ENCODE measurements at places on chromosomes 7 and 10.

DNA sequence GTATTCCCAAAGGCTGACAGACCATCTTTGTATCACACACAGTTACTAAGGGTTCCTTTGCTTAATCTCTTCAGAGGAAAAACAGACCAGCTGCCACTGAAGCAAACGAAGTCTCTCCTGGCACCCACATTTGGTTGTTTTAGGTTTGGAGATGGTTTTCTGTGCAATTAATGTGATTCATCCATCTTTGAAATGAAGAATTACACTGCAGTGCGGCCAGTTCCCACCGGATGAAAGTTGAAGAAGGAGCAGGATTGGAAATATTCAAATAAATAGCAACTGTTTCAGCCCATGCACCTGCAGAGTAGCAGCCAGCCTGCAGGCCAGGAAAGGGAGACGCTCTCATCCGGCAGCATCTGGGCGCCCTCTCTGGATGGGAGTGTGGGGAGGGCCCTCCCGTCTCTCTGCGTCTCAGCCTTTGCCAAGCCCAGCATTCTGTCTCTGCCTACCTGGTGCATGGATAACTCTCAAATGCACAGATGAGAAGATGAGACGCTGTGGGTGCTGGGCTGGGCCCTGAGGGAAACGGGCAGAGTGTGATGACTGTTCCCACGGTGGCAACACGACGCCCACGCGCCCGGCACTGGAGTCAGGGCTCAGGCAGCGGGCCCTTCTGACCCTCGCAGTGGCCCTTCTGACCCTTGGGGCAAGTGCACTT lies 214.0 kb downstream of the PTPRN2 start:
- DNase-seq = no peak

GRCh38 chr7:42167631-42168236 lies 69.3 kb downstream of the GLI3 start:
- DNase-seq = no peak

GRCh38 chr10:5977471-5978229 lies at the start of gene IL15RA:
TSS of gene IL15RA (minus strand) at chr10:5977543. CDS start at chr10:5977492, 51 bp downstream.
- DNase-seq = peak; percentile 79

- no peak for DNase-seq
These were observed 28.1 kb upstream of the SH2D4B start for GRCh38 chr10:80509403-80510161.

DNA sequence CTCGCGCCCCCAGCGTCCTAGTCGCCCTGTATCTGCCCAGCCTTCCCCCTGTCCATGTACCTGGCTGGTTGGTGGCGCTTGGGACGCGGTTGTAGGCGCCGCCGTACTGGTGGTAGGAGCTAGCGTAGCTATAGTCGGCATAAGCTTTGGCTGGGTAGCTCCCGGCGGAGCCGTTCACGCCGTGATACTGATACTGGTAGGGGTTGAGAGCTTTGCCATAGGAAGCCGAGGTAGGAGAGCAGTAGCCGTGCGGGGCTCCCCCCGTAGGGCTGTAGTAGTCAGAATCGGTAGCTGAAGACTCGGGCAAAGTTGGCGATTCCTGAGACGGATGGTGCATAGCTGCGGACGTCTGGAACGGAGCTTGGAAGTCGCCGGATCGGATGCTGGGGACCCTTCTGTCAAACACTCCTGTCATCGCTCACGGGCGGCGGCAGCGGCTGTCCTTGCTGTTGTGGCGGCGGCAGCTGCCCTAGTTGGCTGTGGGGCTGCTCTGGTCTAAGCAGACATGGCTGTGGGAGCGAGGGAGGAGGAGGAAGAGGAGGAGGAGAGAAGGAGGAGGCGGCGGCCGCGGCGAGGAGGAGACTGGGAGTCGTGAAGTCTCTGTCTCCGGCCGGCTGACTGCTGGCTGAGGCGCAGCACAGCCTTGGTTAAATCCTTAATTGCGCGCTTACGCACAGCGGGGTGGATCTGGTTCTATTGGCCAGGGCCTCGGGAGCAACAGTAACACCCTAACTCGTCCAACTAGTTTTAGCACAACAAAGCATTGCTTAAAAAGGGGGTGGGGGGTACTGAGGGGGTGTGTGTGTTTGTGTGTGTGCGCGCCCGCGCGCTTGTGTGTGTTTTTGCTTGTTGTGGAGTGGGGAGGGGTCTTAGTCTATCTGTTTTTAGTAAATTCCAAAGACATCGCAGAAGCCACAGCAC lies at the start of gene DLX5:
TSS of gene DLX5 (minus strand) at position 623 of the 921 bp plus-strand sequence. CDS start at position 415, 208 bp downstream.
- peak; percentile 31 for DNase-seq

GRCh38 chr7:106775552-106775936 lies 89.5 kb upstream of the PIK3CG start:
- DNase-seq = peak; percentile 74

DNA sequence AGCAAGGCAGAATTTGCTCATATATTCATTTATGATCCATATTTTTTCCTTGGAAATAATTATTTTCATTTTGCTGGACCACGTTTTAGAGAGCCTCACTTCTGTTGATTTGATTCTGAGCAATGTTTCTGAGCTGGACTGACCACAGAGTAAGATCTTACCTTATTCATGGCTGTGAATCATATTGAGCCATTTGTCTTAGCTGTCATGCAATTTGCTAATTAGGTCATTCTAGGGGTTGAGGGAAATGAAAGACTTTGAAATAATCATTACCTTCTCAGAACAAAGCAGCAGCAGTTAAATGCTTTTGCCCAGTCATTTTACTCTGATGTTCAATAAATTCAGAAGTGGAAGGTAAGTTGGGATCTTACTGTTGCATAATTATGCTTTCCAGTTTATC lies 251.4 kb downstream of the SDK1 start:
- no peak for DNase-seq

DNA sequence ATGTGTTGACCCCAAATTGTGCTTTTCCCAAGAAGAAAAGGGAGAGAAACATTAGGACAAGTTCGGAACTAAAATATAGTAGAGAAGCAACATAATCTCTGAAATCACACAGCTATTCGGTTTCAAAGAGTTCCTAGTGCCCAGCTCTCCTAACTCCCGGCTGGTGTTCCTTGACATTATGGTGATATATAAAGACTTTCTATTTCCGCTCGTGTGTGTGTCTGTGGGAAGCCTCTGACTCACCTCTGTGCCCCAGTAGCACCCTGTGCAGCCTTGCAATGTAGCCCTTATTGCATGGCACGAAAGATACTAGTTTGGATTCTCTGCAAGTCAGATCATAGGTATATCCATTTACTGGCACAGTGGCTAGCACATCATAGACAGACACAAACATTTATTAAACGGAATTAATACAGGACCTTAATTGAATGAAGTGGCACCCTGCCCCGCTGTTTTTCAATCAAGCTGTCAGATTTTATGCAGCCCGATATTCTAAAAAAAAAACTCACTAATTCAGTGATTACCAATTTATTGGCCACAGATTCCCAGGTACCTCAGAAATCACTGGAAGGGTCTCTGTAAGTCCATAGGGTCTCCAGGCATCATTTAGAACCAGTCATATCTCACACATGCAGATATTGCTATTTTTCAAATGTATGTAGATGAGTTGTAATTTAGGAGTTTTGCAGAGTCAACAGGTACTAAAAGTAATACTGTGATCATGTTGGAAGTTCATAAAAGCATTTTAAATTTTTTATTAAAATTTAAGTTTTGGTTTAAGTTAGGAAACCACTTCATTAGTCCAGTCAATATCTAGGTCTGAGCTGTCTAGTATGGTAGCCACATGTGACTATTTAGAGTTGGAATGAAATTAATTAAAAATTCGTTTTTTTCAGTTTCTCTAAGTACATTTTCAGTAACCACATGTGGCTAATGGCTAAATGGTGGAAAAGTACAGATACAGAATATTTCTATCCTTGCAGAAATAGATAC lies 43.3 kb downstream of the SFTPD start:
- DNase-seq = peak; percentile 18

- peak; percentile 25 for DNase-seq
These were observed 63.5 kb downstream of the FAM204A start for GRCh38 chr10:118278649-118279048.

- peak; percentile 6 for DNase-seq
These were observed 14.4 kb downstream of the CDC14C start for GRCh38 chr7:48938539-48939295.

GRCh38 chr10:97032624-97033023 lies 153.1 kb downstream of the SLIT1 start:
- DNase-seq = no peak

- no peak for DNase-seq
These were observed 929 bp downstream of the HOXA6 start for GRCh38 chr7:27146491-27147198.

DNA sequence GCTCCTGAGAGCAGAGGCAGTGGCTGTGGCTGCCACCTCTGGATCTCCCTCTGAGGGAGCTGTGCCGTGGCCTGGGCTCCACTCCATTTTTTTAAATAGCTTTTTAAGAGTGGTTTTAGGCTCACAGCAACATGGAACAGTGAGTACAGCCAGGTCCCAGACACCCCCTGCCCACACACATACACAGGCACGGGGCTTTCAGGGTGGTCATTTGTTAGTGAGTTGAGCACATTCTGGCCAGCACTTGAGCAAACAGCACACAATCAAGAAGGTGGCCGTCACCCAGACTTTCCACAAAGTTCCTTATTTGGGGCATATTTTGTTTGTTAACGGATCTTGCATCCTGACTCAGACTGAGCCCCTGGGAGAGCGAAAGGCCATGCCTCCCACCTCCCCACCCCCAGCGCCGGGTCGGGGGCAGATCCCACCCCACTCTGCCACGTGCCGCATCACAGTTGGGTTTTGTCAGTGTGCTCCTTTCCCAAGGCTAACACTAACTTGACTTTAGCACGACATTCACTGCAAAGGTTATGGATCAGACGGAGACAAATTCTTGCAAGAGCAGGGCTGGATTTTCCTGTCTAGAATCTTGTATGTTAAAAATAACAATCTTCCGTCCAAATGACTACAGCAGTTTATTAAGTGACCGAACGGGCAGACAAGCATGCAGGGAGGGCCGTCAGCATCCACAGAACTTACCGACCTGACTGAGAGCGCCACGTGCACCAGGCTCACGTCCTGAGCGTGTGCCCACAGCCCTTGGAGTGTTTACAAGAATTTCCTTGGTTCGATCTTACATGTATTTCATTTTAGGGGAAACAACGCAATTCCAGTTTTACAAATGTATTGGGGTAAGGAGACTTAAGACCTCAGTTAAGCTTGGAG lies 156.5 kb upstream of the NPS start:
- no peak for DNase-seq

Measured in AG08395 (cell line).